ENCODE measurements at places on chromosomes 11 and 22. TPM values are rescaled to one million over a fixed set of nuclear protein-coding genes. Genes with fewer than 3 reads are reported as not detected.

- H3K4me3 ChIP-seq = no peak overlapping the region
- H3K27me3 ChIP-seq = no peaks in the 10 kb centered on the region
These were observed 39.9 kb downstream of the MAML2 start for GRCh38 chr11:96303064-96303463.

- H3K27me3 ChIP-seq = no peaks in the 10 kb centered on the region
- no peak for DNase-seq
- H3K27ac ChIP-seq = no peak overlapping the region
- H3K4me3 ChIP-seq = no peak overlapping the region
These were observed 45.3 kb downstream of the C22orf31 start for GRCh38 chr22:29016067-29016938.

GRCh38 chr11:9274499-9275258, 9.5 kb upstream of the DENND5A start:
- no peaks in the 10 kb centered on the region for H3K36me3 ChIP-seq
- H3K4me1 ChIP-seq = peaks cover 27% of the 10 kb centered on the region
- no peaks in the 10 kb centered on the region for H3K27me3 ChIP-seq
- H3K4me3 ChIP-seq = no peak overlapping the region
- DNase-seq = no peak

ROBO4 gene
- 2.4 TPM for total RNA-seq

DNA sequence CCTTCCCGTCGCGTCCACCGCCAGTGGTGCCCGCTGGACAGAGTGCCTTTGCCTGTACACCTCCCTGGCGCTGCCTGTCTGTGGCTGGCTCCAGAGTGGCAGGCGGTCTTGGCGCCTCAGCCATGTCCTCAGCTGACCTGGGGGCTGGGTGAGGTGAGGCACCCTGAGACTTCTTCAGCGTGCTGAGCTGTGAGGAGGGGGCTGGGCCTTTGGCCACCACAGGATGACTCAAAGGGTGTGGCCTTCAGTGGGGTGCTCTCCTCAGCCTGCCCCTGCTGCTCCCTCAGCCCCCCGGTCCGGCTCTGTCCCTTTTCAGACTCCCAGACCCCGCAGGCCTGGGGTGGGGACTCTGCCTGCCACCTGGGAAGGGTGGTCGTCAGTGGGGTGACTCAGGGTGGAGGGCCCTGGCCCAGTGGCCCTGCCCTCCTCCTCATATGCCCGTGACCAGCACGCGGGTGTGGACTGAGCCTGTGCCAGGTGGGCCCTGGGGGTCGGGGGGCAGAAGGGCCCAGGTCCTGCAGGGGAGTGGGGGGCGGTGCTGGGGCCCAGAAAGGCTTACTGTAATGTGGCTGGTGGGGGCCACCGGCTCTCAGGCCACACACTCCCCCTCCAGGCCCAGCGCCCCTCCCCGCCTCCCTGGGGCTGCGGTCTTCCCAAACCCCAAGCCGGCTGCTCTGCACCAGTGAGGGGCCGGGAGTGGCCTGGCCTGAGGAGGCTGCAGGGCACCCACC, 15.9 kb downstream of the CRELD2 start:
- peaks cover 35% of the 10 kb centered on the region for H3K4me1 ChIP-seq
- no peak for DNase-seq

DNA sequence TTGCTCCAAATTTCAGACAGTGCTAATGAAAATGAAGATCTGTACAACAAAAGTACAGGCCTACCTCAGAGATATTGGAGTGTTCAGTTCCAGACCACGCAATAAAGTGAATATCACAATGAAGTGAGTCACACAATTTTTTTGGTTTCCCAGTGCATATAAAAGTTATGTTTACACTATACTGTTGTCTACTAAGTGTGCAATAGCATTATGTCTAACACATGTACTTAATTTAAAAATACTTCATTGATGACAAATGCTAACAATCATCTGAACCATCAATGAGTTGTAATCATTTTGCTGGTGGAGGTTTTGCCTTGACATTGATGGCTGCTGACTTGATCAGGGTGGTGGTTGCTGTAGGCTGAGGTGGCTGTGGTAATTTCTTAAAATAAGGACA, 60.6 kb upstream of the E2F8 start:
- no peaks in the 10 kb centered on the region for H3K27me3 ChIP-seq
- no peaks in the 10 kb centered on the region for H3K36me3 ChIP-seq
- H3K27ac ChIP-seq = no peak overlapping the region
- H3K4me1 ChIP-seq = no peaks in the 10 kb centered on the region
- H3K4me3 ChIP-seq = no peak overlapping the region

GRCh38 chr11:12581923-12582322, 92.3 kb upstream of the TEAD1 start:
- H3K27ac ChIP-seq = peak overlapping the region; percentile 48
- peaks cover 10% of the 10 kb centered on the region for H3K4me1 ChIP-seq
- H3K27me3 ChIP-seq = no peaks in the 10 kb centered on the region
- peak; percentile 77 for DNase-seq
- H3K4me3 ChIP-seq = no peak overlapping the region

- H3K27me3 ChIP-seq = peaks cover 67% of the 10 kb centered on the region
- no peak overlapping the region for H3K4me3 ChIP-seq
- H3K36me3 ChIP-seq = no peaks in the 10 kb centered on the region
- no peak overlapping the region for H3K27ac ChIP-seq
These were observed 6.7 kb downstream of the DUSP8 start for GRCh38 chr11:1565173-1565903.

MCAM gene
- total RNA-seq = 49.3 TPM

- H3K4me3 ChIP-seq = no peak overlapping the region
- no peaks in the 10 kb centered on the region for H3K27me3 ChIP-seq
- H3K36me3 ChIP-seq = no peaks in the 10 kb centered on the region
- no peaks in the 10 kb centered on the region for H3K4me1 ChIP-seq
- no peak overlapping the region for H3K27ac ChIP-seq
These were observed 8.9 kb downstream of the OLFML1 start for GRCh38 chr11:7494086-7494745.

FOLH1 gene
- not detected for total RNA-seq

All from cardiac muscle cell (in vitro differentiated cells and primary cell).